ENCODE measurements at places on chromosomes 5 and 9.
A peak's percentile ranks its signal among the peaks of the same experiment; 100 is the strongest.

DNA sequence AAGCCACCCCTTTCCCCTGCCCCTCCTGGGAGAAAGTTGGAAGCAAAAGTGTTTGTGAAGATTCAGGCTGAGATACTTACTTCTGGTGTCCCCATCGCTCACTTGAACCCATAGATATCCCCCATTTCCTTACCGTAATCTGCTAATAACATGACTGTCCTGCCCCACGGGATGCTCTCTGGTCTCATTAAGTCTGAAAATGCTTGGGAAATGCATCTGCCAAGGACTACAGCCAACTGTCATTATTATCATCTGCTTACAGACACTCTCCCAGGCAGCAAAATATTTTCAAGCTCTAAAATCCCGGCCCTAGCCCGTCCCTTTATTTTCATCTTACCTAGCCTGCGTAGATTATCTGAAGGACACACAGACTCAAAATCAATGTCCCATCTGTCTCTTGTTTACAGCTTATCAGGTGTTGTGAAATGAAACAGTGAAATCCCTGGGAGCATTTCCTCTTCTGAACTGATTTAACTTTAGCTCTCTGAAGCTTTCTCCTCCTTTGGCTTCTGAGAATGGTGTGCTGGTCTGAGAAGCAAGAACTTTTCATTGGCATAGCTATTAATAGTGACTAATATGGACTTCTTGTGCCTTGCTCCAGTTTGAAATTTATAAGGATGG, 126.9 kb upstream of the OSMR start:
- no peak for DNase-seq

DNA sequence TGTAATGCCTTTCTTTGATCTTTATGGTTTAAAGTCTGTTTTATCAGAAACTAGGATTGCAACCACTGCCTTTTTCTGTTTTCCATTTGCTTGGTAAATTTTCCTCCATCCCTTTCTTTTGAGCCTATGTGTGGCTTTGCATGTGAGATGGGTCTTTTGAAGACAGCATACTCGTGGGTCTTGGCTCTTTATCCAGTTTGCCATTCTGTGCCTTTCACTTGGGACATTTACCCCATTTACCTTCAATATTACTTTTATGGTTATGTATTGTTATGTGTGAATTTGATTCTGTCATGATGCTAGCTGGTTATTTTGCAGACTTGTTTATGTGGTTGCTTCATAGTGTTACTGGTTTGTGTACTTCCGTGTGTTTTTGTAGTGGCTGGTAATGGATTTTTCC, 59.2 kb downstream of the YTHDC2 start:
- DNase-seq, result no peak

- DNase-seq, result no peak
These were observed 116.5 kb upstream of the OTULINL start for GRCh38 chr5:14465116-14465515.

DNA sequence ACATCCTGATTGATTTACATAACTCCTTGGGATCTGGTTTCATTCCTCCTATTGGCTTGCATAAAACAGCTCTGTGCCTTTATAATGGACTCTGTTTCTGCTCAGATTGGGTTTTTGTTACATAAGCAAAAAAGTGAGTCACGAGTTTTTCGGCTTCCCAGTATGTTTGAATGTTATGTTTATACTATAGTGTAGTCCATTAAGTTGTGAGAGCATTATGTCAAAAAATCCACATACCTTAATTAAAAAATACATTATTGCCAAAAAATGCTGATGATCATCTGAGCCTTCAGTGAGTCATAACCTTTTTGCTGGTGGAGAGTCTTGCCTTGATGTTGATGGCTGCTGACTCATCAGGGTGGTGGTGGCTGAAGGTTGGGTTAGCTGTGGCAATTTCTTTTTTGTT, 144.6 kb downstream of the CCDC171 start:
- peak; percentile 10 for DNase-seq

- no peak for DNase-seq
These were observed 942.4 kb downstream of the CDH12 start for GRCh38 chr5:21910731-21911130.

DNA sequence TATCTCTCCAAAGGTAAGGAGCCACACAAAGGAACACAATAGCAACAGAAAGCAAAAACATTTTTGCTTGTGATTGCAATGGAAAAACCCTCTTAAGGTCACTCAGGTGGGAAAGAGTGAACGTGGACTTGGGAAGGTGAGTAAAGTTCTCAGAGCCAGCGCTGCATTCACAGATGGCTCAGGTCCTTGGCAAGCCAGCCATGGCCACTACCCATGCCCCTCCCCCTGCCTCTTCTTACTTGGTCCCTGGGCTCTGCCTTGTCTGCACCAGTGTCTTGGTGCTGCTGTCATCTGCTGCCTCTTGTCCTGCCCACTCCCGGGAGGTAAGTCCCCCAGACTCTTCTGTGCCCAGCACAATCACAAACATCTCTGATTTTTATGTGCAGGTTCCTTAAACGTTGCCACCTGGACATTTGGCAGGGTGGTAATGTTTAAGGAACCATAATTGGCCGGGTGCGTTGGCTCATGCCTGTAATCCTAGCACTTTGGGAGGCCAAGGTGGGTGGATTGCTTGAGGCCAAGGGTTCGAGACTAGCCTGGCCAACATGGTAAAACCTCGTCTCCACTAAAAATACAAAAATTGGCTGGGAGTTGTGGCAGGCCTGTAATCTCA, 74.6 kb downstream of the FEM1C start:
- DNase-seq, result no peak

DNA sequence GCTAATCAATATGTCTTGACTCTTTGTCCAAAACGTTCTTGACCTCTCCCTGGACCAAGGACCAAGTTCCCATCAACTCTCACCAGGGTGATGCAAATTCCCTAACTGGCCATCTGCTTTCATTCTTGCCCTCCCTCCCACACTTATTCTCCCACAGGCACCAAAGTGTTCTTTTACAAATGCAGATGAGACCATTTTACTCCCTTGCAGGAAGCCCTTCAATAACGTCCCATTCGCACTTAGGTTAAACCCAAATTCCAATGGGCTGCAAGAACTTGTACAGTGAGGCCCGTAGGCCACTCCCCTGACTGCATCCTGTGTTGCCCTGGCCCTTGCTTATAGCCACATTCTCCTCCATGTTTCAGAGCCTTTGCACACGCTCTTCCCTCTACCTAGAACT, 7.3 kb downstream of the ARAP3 start:
- no peak for DNase-seq

DNA sequence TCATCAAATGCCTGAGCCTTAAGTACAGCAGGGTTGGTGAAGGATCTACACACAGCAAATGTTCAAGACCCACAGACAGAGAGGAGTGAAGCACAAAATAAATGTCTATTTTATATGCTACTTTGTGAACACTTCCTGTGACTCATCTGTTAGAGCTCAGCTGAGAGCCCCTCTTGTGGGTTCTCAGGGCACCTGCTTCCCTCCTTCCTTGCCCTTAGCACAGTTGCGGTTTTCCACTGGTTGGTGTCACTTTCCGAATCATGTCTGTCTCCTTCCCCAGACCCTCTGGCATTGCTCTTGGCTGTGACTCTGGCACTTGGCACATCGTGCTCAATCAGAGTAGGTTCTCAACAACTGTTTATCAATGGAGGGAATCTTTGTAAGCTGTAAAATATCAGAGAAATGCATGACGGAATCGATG, 128.5 kb upstream of the STC2 start:
- no peak for DNase-seq

- no peak for DNase-seq
These were observed 116.2 kb downstream of the DIRAS2 start for GRCh38 chr9:90526386-90526785.

- DNase-seq, result no peak
These were observed 293.2 kb downstream of the EPB41L4A start for GRCh38 chr5:112125903-112126302.

Data from stimulated activated CD4-positive, alpha-beta T cell treated with anti-CD3 and anti-CD28 coated beads, Interleukin-1b, Interleukin-23, amount 100 ng/mL, for 48 hours (primary cell).